ENCODE measurements at places on chromosomes 16 and 17.

DNA sequence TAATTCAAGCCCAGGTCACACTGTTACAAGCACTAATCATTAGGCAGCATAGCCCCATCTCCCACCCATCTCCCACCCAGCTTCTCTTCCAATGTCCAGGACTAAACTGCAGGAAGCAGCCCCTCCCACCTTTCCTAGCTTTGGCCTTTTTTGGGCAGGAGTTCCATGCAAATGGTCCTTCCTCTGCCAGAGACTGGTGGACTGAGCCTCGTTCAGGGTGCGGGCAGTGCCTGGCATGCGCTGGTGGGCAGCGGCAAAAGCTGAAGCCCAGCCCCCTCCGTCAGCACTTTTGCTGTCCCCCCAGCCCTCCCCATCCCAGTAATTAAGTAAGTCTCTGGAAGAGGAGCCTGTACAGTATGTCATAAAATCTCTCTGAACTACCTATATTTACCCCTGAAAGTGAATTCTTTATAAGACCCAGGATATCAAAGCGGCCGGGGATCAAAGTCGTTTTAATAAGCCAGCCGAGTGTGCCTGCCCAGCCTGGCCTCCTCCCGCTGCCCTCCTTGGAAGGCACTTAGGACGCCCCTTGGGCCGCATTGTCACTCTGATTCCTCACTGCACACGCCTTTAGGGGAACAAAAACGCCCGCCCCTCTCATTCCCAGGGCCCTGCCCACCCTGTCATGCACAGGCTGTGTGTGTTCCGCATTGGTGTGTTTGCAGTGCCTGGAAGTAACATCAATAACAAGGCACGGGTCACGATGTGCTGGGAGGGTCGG is 109.9 kb downstream of the IRX5 start:
- no peak for DNase-seq

GRCh38 chr17:43439041-43439440 is 40.2 kb downstream of the ARL4D start:
- DNase-seq = no peak

DNA sequence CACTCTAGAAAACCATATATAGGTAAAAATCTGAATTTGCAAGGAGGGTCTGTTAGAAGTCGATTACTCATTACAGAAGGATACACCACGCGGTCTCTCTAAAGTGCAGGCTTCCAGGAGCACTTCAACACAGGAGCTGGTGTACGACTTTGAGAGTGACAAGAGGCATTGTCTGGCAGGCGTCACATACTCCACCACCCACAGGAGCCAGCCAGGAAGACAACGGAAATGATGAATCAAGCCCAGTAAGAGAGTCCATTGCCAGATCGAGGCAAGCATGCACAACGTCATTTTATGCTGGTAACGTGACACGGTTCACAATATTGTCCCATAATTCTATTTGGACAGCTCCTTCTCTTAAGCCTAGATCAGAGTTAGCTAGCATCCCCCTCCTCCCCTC is 15.0 kb upstream of the CACNG4 start:
- no peak for DNase-seq

DNA sequence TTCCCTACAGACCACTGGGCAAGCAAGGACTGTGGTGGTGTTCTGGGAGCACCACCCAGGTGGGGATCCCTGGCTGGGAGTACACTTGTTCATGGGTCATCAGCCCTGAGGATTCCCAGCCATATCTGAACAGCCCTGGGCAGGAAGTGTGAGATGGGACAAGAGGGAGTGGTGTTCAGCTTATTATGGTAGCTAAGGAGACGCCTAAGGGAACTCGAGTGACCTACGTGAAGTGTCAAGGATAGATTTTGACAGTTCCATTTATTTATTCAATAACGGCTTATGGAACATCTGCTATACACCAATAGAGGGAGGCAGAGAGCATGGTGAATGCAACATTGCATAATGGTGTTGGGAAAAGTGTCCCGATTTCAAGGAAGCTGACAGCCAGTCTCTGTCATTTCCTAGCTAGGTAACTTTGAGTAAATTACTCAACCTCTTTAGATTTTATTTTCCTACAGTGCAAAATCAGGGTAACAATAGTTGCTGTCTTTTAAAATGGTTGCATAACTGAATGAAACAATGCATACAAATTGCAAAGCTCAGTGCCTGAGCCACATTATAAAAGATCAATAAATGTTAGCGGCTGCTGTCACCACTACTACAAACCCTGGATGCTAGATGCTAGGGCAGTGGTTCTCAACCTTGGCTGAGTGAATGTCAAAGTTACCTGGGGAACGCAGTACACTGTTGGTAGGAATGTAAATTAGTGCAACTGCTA is 534.1 kb downstream of the GRIN2A start:
- DNase-seq = peak; percentile 73
